ENCODE measurements at places on chromosomes 7 and 10.

DNA sequence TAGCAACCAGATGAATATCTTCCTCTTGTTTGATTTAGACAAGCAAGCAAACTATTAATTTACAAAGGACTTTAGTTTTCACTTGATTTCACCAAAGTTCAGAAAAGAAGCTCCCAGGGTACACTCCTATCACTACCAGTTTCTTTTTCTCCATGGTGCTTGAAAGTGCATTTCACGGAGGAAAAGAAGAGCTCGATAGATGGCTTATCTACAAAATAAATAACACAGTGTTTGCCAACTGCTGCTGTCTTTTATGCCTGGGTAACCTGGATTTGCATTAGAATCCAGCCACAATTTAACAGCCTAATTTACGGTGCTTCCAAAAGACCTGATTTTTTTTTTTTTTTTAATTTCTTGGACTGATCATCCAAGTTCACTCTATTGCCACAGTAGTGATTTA is 275.7 kb downstream of the GPR37 start:
- DNase-seq, result no peak

- DNase-seq, result no peak
These were observed 29.9 kb downstream of the SORBS1 start for GRCh38 chr10:95531058-95531809.

- no peak for DNase-seq
These were observed 269.7 kb upstream of the TPK1 start for GRCh38 chr7:145105561-145105960.

DNA sequence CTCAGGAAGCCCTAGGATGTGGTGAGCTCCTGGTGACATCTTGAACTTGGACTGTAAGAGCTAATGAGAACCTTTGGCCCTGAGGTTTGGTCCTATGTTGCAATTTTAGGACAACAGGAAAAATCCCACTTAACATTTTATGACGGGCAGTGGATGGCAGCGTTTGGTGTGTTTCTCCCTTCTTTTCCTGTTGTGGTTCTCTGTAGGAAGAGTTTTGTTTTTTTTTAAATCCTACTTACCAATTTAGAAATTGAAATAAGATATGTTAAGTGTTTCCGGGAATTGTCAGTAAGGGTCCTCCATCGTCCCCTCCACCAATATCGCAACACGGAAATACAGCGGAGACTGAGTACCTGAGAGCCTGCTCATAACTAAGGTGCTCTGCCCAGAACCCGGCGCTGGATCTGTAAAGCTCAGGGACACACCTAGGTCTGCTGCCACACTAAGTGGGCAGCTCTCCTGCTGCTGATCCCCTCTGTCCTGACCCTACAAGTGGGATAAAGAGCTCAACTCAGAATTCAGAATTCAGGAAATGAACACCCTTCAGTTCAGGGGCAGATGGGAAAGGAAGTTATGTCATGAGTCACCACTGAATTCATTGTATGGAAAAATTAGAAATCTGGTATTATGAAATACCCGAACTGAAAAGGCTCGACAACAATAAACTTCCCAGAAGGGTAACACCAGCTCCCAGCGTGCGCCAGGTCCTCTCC is 9.1 kb upstream of the PROSER2 start:
- no peak for DNase-seq

- no peak for DNase-seq
These were observed 967 bp downstream of the ADARB2 start for GRCh38 chr10:1736144-1736971.

DNA sequence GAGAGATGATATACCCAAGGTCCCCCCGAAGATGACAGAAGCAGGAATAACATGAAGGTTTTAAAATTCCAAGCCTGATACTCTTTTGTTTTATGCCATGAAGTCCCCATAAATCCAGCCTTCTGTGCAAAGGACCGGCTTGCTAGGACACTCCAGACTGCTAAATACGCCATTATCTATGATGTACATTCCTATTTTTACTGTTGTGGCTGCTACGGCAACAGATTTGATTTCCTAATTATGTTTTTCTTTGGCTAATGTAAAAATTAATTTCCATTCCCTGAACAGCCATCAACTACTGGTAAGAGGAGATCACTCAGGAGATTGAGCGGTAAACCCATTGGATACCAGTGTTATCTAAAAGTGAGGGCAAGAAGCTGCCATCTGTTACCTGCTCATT is 1090.8 kb downstream of the TYW1 start:
- DNase-seq, result no peak

DNA sequence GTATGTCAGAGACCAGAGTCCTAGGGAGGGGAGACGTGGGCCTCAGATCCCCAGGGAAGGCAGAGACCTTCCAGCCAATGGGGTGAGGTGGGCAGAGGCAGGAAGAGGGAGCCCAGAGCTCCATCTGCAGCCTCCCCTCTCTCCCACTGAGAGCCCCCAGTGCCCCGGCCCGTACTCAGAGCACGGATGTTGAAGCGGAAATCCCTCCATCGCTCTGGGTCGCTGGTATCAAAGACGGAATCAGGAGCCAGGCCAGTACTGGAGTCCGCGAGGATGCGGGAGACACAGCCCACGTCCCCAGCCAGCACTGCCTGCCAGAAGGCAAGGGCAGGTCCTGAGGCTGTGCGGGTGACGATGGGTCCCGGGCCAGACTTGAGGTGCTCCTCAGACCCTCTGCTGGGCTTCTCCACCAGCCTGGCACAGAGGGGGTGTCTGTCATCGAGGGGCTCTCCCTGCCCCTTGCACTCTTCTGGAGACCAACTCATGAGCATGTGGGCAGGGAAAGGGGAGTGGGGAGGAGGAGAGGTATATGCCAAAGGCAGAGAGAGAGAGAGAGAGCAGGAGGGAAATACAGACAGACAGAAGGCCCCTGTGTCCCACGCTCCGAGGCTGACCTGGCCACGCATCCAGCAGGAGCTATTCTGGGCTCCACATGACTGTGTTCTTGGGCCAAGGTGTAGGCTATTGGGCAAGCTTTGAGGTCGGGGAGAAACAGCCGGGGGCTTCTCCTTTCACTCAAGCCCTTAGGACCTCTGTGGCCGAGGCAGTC is at the start of gene ASB10:
ASB10 (minus strand) TSS at position 611 of the 769 bp plus-strand sequence; CDS start at position 491, 120 bp downstream.
- no peak for DNase-seq

DNA sequence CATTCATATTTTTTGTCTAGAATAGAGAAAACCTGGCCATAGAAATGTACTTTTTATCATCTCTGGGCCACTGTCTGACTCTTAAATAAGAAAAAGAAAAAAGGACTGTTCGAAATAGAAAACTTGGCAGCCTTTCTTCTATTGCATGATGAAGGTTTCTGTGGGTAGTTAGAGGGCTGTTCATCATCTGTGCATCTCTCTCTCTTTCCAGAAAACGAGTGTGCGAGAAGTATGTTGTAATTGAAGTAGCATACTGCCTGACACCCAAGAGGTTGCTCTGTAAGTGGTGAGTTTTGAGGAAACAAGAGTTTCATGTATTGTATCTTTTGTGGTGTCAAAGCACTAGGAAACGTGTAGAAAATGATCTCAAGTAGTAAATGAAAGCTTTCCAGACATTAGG is 343.2 kb upstream of the TMEM229A start:
- no peak for DNase-seq

- no peak for DNase-seq
These were observed 93.1 kb downstream of the NRP1 start for GRCh38 chr10:33241351-33241750.

GRCh38 chr10:106158241-106158640 is 1006.3 kb downstream of the SORCS1 start:
- DNase-seq, result no peak

GRCh38 chr7:15084368-15084767 is 181.8 kb upstream of the DGKB start:
- no peak for DNase-seq

DNA sequence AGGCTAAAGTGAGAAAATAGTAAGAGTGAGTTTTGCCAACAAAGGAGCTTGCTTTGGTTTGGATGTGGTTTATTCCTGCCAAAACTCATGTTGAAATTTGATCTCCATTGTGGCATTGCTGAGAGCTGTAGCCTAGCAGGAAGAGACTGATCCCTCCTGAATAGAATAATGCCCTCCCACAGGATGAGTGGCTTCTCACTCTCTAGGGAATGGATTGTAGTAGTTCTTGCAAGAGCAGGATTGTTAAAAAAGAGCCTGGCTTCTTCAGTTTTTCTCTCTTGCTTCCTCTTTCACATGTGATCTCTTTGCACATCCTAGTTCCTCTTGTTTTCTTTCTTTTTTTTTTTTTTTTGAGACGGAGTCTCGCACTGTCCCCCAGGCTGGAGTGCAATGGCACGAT is 34.4 kb downstream of the ASAH2 start:
- no peak for DNase-seq

GRCh38 chr7:2688409-2689342 is 674 bp downstream of the AMZ1 start:
- no peak for DNase-seq

GRCh38 chr10:95588025-95588424 is 26.9 kb upstream of the SORBS1 start:
- no peak for DNase-seq

All from stimulated activated CD4-positive, alpha-beta T cell treated with anti-CD3 and anti-CD28 coated beads, Interleukin-4, amount 100 ng/mL, for 48 hours (primary cell).